ENCODE measurements at places on chromosomes 13 and 19.

- no peak for DNase-seq
Measured at GRCh38 chr19:4868286-4868834, 893 bp upstream of the PLIN3 start.

DNA sequence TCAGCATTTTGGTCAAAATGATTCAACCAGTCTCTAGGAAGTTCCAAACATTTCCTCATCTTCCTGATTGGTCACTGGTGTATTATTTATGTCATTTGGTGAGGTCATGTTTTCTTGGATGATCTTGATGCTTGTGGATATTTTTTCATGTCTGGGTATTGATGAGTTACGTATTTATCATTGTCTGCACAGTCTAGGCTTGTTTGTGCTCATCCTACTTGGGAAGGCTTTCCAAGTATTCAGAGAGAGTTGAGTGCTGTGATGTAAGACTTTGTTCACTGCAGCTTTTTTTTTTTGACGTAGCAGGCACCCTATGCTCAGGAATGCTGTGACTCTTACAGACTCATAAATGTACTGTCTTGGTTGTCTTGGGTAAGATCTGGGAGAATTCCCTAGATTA is 509.5 kb downstream of the SLITRK1 start:
- no peak for DNase-seq

DNA sequence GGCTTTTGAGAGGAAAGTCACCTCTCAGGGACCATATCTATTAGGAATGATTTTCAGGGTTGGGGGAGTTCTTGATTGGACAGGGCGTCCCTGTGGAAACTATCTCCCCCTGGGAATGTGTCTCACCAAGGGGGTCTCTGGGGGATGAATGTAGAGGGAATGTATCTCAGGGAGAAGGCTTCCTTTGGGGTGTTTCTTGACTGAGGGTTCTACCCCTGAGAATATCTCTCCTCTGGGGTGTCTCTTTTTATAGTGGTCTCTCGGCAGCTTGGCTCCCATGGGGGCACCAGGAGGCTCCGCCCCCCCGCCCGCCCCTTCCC is 1.0 kb downstream of the RTBDN start:
- no peak for DNase-seq

- DNase-seq = no peak
Measured at GRCh38 chr19:1264801-1265614, 4.1 kb upstream of the CIRBP start.

GRCh38 chr19:6233827-6234511 is 45.8 kb downstream of the MLLT1 start:
- no peak for DNase-seq

- DNase-seq = no peak
Measured at GRCh38 chr19:49952906-49953305, 8.1 kb downstream of the SIGLEC11 start.

DNA sequence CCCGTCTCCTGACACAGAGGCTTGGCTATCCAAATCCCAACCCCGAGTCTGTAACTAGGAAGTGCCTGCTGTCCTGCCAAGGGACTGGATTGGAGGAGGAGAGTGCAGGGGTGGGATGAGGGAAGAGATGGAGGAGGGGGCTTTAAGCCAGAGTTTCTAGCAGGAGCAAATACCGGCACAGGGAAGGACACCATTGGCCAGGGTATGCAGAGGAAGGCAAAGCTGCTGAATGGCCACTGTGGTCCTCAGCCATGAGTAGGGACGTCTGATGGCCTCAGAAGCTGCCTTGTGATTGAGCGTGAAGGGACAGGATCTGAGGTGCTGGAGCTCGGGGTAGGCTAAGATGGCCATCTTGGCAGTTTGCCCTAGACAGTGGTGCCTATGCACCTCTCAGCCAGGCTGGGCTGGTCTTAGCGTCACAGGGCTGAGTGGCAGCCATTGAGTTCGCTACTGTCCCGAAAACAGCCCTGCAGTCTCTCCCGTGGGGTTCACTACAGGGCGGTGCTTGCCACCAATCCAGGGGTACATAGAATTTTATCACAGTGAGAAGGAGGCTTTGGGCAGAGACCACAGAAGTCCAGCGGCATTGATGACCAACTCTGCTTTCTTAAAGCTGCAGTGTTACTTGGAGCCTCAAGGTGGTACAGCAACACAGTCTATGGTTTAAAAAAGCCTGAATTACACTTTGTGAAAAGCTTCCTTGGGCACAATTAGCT is 61.8 kb downstream of the AKAP11 start:
- DNase-seq = no peak

GRCh38 chr19:57813919-57814504 is 701 bp downstream of the ZNF552 start:
- no peak for DNase-seq

DNA sequence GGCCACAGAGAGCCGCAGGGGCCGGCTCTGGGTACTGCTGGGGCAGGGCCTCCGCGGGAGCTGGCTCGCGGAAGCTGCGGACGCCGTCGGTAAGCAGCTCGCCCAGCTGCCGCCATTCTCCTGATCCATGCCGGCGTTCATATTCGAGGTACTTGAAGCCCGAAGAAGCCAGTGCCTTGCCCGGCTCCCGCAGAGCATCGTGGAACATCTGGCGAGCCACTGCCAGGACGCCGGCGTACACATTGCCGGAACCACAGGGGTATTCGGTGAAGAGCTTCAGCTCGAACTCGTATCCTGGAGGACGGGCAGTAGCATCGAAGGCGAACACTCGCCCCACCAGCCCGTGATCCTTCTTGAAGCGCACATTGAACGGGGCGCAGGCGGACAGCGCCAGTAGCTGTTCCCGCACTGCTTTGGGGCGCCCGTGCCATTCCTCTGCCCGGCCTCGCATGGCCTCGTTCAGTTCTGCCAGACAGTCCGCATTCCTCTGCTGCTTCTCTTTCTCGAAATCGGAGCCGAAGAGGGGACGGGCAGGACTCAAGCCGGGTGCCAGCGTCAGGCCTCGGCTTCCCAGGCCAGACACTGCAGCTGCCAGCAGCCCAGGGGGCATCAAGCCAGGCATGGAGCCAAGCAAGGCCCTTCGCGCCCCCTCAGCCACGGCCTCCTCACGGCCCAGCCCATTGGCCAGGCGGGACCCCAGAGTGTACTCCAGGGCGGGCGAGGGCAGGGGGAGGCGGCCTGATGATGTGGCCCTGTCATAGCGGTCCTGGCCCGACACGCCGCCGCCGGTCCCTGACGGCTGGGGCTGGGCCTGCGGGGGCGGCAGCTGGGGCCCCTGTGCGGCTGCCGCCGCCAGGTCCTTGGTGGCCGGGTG is 1.0 kb downstream of the IRF2BP1 start:
- DNase-seq = peak; percentile 38

DNA sequence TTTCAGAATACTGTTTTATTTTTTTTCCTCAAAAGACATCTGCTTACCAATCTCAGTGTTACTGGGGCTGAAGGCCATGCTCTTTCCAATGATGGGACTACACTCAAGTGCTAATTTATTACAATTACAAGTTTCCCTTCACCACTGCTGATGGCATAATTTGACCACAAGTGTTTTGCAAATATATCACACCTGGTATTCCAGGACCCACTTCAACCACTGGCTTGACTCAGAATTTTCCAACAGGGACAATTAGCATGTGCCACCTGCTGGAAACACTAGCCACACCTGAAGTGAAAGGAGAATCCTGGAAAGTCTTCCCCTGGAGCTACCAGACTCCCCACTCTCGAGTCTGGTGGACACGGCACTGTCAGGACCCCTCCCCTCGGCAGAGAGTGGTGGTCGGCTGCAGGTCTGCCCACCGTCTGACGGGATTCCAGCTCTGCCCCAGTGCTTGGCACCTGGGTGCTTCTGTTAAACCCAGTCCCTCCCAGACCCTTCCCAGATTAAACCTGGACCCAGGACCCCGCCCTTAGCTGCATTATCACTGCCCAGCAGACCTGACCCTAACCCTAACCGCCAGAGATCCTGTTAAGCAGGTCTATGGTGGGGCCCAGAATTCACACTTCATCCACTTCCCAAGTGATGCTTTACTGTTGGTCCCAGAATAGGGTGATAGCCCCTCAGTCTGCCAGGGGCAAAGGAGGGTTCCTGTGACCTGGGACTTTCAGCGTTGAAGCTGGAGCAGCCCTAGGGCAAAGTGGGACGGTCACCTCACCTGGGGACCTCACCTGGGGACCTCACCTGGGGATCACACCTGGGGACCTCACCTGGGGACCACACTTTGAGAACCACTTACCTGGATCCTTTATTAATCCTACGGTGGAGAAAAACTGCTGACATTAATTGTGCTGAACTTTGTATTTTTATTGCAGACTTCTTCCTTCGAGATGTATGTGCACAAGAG is 17.6 kb upstream of the RASA3 start:
- peak; percentile 99 for DNase-seq

GRCh38 chr13:46178821-46179220 is 3.2 kb downstream of the LCP1 start:
- DNase-seq = no peak

DNA sequence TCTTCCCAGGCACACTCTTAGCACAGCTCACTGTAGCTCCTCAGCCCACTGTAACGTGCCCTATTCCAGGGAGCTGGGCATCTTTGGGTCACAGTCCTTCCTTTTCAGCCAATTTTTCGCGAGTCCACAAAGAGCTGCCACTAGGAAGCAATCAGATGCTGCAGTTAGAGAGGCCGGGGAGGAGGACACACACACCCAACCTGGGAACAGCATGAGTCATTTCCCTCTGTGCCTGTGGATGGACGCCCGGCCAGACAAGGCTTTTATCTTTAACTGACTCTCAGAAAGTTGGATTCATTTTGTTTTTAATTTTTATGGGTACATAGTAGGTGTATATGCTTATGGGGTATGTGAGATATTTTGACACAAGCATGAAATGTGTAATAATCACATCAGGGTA is 918.6 kb downstream of the UQCRFS1 start:
- no peak for DNase-seq

DNA sequence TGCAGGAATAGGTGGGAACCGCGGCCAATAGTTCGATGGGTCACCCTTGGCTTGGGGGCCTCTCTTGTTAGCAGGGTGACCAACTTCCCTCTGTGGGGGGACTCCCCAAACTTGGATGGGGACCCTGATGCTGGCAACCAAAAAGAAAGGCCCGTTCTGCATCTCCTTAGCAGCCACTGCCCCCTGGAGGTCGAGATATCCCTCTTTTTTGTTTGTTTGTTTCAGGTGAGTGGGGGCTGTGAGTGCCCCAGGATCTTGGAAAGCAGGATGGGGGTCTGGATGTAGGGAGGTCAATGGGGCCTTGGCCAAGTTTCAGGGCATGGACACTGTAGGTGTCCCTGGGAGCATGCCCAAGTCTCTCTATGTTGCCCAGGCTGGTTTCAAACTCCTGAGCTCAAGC is 7.7 kb upstream of the CRTC1 start:
- peak; percentile 18 for DNase-seq

DNA sequence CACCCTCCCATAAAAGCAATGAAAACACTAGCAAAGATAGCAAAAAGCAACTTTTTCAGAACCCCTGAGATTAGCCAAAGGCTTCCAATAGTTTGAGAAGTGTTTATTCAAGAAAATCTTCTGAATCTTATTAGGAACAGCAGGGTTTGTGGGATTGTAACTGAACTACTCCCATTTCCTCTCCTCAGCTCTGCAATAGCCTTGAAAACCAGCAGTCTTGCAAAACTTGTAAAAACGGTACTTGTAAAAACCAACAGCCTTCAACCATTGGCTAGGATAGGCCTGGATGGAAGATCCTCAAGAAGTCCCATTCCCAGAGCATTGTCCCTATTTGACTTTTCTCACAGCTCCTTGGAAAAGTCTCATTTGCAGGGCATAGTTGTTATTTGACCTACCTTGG is 12.1 kb downstream of the RNASEH2B start:
- DNase-seq = no peak

GRCh38 chr19:33941133-33941532 is 144.5 kb downstream of the KCTD15 start:
- DNase-seq = no peak

- no peak for DNase-seq
Measured at GRCh38 chr13:71358218-71358617, 508.8 kb downstream of the DACH1 start.

DNA sequence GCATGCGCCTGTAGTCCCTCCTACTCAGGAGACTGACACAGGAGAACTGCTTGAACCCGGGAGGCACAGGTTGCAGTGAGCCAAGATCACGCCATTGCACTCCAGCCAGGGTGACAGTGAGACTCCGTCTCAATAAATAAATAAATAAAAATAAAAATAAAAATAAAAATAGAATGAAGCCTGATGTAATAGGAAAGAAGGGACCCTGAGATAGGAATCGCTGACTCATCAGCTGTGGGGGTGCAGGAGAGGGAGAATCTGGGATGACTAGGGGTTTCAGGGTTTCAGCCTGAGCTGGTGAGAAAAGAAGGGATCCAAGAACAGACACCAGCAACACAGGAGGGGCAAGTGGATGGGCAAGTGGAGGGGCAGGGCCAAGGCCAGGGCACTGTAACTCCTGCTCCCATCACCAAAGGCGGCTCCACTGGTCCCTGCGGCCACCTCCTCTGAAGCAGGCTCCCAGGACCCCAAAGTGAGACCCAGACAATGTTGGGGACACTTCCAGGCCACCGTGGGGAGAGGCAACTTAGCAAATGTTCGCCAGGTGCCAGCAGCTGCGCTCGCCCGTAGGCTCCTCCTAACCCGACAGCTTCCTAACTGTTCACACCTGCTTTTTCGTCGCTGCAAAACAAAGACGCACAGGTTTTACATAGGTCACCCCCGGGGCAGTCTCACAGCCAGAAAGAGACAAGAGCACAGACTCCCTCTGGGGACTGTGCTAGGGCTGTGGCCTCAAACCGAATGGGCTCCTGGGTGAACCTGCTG is 1.2 kb downstream of the HAUS8 start:
- peak; percentile 93 for DNase-seq

DNA sequence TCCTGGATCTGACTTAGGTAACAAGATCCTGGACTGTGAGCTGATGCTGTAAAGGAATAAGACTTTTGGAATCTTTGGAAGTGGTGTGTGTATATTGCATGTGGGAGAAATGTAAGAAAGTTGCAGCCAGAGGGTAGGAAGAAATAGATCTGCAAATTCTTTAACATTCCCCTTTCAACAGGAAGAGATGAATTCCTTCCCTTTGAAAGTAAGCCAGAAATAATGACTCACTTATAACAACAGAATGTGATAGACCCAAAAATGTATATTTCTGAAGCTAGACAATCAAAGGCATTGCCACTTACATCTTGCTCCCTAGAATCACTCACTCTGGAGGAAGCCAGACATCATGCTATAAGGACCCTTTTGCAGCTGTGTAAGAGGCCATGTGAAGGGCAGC is 9.8 kb upstream of the SIAH3 start:
- no peak for DNase-seq

DNA sequence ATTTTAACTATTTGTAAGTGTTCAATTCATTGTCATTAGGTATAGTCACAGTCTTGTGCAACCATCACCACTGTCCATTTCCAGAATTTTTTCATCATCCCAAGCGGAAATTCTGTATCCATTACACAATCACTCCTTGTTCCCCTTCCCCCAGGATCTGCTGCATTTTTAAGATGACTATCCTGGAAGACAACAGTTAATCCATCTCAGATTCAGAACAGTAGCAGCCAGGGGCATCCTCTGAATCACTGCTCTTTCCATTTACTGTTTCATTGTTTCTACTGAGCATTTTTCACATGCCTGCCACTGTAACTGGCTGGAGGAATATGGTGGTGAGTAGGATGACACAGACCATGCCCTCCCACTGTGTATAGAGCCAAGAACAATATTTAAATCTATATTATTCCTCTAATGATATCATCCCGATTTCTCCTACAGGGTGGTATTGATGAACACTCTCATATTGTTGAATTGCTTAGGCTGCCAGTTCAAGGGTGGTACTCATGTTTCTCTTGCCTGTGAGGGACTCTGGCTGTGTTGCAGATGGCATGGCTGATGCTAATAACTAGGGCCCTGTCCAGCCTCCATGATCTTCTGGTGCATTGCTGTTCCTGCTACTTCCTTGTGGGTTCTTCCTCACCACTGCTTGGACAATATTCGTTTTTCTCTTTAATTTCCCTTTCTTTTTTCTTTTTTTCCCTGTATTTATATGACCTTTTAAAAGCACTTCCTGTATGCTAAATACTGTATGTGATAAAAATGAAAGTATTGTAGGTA is 59.0 kb downstream of the WDFY2 start:
- no peak for DNase-seq

Data from NCI-H1417 (cell line).